ENCODE measurements at places on chromosomes 16 and 17.

GRCh38 chr17:32206861-32207260, 58.8 kb upstream of the RHBDL3 start:
- no peak for DNase-seq

GRCh38 chr16:67637625-67638024, 7.3 kb upstream of the CARMIL2 start:
- no peak for DNase-seq

DNA sequence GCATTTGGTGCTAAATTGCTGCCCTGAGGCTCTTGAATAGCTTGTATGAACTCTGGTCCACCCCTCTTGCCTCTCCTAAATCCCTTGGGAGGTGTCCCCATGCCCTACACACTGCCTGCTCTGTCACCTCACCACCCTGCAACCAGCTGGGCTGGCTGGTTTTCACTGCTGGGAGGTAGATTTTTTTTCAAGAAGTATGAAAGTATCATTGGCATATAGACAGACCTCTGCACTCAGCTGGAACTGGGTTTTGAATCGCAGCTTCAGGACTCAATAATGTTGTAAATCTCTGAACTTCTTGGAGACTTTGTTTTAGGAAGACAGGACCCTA, 184.9 kb downstream of the MSI2 start:
- no peak for DNase-seq

GRCh38 chr17:33192951-33193911, 99.9 kb downstream of the ASIC2 start:
- DNase-seq, result no peak

- no peak for DNase-seq
These were observed 25.7 kb downstream of the STAT5A start for GRCh38 chr17:42313773-42314566.

GRCh38 chr16:16062023-16062937, 112.9 kb downstream of the ABCC1 start:
- DNase-seq, result no peak

DNA sequence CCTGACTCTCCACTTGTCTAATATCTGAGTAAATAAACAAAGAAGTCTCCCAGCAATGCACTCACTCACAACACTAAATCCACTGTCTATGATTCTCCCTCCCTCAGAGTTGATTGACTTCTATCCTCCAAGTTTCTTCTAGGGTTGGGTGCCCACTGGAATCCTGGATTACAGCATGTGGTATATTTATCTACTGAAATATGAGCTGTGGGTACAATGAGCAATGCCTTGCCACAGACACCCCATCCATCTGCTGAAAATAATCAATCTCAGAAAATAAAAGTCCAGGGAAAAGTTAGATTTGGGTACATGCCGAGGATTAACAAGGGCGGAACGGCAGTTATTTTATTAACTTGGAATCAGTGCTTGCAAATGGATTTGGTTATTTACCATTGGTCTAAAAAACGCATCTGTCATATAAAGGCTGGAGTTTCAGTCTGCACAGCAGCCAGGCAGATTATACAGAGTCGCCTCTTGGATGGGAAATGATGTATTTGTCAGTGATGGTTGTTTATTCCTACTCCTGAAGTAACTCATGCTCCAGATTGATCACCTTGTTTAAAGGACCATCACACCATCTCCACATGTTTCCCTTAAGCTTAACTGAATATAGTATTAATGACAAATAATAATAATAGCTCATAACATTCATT, 193.9 kb upstream of the SOX9 start:
- DNase-seq, result no peak

GRCh38 chr17:7124923-7125322, 10.3 kb upstream of the ASGR2 start:
- no peak for DNase-seq

DNA sequence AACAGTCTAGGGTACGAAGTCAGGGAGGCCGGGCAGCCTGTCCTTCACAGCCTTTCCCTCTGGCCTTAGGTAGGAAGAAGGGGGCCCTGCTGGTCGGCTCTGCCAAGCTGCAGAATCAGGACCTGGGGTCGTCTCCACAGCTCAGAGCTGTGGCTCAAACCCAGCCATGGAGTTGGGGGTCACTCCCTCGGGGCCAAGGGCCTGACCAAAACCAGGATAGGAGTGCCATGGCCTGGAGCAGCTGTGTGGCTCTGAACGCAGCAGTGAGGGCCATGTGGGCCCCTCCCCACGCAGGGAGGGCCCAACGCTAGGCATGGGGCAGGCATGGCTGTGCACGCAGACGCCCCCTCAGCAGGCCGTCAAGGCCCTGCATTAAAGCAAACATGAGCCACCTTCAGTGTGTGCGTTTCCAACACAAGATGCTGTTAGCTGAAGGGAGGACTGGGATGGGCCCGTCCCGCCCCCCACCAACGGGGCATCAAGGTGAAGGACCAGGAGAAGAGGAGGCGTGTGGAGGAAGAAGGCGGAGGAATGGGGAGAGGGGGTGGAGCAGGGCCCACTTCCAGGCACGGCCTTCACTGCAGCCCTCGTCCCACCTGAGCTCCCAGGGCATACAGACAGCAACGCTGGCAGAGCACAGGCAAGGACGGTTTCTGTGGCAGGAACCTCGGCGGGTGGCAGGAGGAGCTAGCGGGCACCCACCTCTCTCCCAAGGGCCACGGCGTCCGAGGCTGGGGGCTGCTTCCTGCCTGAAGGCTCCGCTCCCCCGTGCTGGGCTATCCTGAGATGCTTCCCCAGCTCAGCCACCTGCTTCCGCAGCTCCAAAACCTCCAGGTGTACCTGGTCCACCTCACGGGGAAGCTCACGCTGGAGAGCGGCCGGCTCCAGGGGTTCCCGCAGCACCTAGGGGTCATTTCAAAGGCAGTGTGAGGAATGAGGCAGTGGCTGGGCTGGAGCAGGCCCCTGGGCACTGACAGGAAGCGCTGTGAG, 55.3 kb downstream of the CCDC57 start:
- no peak for DNase-seq

- no peak for DNase-seq
These were observed 13.6 kb downstream of the CARHSP1 start for GRCh38 chr16:8855051-8855786.

- no peak for DNase-seq
These were observed 14.9 kb upstream of the STAC2 start for GRCh38 chr17:39240631-39241030.

DNA sequence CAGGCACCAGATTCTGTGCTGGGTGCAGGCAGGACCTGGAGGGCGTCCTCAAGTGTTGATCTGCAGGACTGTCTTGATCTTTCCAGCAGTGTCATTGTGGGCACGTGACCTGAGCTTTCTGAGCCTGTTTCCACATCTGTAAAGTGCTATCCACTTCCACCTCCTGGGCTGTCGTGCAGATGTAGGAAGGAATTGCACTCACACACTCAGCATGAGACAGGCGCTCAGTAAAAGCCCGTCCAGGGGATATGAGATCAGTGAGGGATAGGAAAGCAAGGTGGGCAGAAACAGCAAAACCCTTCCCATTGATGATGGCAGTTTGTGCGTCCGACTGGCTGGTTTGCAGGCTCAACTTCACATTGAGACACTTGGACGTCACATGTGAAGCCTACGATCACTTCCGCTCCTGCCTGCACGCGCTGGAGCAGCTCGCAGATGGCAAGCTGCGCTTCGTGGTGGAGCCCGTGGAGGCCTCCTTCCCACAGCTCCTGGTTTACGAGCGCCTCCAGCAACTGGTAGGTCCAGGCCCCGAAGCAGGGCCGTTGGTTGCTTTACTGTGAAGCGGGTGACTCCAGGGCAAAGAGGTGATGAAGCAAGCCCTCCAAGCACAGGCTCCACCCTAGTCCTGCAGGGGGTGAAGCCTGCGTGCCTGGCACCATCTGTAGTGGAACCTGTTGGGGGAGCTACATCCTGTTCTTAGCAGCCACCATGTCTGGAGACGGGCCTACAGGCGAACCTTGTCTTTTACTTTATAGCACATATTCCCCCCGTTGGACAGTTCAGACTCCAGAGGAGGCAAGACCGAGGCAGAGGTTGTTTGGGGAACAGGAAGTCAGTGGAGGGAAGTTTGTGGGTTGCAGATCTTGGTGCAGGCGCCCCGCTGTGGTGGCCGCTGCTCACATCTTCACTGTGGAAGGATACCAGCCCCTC, 23.0 kb downstream of the METTL22 start:
- DNase-seq, result no peak

DNA sequence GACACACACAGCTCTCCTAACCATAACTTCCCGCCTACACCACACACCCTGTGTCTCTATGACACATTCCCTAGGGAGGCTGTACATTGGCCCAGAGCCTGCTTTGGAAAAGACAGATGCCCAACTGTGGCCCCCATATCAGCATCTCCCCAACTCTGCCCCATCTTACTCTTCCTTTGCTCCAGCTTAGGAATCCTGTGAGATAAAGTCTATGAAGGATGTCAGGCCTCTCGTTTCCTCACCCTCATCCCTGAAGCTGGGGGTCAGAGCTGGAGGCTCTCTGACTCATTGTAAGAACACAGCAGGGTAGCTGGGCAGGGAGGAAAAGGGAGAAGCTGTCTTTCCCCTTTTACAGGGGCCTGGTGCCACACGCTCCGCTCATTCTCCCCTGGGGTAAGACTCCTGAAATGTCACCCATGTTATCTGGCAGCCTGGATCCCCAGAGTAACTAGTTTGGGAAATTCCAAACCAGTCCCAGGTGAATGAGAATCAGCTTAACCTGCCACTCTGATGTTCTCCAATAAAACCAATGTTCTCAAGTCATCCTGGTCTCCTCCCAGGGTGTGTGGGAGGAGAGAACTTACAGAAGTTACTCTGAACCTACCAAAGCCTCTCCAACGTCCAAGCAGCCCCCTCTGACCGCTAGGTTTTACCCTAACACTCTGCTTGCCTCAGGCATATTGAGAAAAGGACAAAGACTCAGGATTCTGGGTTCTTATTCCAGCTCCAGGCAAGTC, 2.8 kb downstream of the RAPGEFL1 start:
- no peak for DNase-seq

- DNase-seq, result no peak
These were observed 3.6 kb downstream of the CDC6 start for GRCh38 chr17:40291281-40291664.

GRCh38 chr16:75293772-75294171, 42.3 kb upstream of the BCAR1 start:
- DNase-seq, result no peak

- DNase-seq, result no peak
These were observed 858 bp downstream of the MMD start for GRCh38 chr17:55420776-55421178.

GRCh38 chr16:73447846-73448245, 399.9 kb upstream of the ZFHX3 start:
- DNase-seq, result no peak

DNA sequence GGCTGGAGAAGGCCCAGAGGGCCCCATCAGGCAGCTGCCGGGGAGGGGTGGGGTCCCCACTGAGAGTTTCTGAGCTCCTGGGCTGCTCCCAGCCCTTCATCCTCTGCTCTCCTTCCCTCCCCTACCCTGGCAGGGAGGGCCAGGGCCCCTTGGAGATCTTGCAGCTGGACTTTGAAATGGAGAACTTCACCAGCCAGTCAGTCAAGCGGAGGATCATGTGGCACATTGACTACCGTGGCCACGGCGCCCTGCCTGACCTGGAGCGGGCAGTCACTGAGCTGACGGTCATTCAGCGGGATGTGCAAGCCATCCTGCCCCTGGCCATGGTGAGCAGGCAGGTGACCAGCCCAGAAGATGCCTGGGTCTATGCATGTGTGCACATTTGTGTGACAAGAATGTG, 49.5 kb downstream of the TMEM132E start:
- DNase-seq, result no peak

DNA sequence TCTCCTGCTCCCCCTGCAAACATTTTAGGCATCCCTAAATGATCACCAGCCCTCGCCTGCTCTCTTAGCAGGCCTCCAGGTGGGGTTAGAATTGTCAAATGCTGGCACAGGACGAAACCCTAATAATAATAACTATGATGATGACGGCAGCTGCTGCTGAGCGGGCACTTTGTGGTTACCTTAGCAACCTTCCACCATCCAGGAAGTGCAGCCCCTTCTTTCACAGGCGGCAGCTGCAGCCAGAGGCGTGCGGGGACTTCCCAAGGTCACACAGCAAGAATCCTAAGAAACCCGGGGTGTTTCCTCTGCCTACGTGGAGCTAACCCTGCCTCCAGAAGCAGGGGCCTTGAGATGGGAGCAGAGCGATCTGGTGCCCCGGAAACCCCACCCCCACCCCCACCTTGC, 22.4 kb upstream of the EIF1 start:
- no peak for DNase-seq

All from NCI-H1048 (cell line).